ENCODE measurements at places on chromosomes 11 and 22.
A peak's percentile ranks its signal among the peaks of the same experiment; 100 is the strongest.

GRCh38 chr11:60672255-60672654 lies 27.2 kb upstream of the MS4A8 start:
- DNase-seq: no peak

DNA sequence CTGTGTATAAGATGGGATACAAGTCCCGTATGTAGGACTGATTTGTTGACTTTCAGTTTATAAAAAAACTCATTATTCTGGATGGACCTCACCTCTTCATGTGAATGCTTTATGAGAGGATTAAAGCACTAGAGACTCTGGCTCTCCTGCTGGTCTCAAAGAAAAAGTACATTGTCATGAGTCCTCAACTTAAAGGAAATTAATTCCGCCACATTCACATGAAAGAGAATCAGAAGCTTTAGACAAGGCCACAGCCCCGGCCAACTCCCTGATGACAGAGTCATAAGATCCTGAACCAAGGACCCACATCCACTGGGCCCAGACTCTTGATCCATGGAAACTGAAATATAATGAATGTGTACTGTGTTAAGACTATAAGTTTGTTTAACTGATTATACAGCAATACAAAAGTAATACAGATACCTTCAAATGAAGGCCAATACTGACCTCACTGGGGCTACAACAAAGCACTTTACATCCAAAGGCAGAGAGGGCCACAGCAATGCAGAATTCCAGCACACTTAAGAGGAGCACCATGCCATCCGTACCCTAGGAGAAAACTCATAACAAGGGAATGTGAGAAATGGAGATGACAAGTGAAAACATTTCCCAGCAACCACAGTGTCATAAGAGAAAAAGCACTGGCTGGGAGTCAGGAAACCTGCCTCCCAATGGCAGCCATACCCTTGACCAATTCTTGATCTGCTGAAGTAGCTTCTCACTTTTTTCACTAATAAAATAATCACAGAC lies 25.4 kb upstream of the MS4A6A start:
- DNase-seq: no peak

DNA sequence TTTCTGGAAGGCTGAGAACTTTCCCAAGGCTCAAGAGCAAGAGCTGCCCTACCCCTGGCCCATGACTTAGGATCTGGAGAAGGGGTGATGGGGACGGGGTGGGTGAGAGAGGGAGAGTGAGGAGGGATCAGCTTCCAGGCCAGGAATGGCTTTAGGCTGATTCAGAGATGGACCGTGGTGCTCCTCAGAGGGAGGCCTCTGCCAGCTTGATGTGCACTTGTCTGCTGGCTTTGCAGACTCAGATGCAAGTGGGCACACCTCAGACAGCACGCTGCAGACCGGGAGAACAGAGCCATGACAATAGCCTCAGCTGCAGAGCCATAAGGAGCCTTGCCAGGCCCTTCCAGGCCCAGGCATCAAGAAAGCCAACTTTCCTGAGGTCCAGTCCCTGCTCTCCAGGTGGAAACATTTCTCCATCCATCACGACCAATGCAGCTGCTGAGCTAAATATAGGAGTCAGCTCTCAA lies 41.3 kb downstream of the ALX4 start:
- DNase-seq: no peak

GRCh38 chr11:95434489-95435057 lies 203.6 kb upstream of the SESN3 start:
- no peak for DNase-seq

DNA sequence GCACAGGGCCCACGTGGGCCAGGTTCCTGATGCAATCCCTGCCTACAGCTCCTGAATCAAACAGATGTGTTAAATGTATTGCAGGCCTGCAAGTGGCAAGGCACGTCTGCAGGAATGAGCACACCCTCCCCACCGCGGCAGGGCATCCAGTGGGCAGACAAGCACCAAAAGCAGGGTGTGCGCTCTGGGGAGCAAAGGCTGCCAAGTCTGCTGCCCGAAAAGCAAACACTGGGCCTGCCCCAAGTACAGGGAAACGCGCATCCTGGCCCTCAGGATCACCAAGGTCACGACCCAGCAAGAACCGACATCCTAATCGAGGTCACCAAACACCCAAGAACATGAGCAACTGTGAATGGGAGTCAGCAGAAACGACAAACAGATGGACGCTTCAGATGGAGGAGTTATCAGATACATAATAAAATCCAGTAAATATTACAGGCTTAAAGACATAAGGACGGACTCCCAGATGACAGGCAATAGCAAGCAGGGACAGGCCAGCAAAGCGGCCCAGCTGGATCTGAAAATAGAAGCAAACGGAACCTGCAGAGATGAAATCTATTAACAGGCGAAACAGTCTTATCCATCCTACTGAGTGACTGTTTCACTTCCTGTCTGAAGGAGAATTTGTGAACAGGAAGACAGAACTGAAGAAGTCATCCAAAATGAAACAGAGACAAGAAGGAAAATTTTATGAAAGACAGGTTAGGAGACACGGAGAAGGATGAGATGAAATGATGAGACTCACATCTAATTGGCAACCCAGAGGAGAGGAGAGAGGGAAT lies 26.7 kb downstream of the CARS1 start:
- DNase-seq: no peak

GRCh38 chr22:39927544-39927943 lies 26.7 kb downstream of the GRAP2 start:
- no peak for DNase-seq

DNA sequence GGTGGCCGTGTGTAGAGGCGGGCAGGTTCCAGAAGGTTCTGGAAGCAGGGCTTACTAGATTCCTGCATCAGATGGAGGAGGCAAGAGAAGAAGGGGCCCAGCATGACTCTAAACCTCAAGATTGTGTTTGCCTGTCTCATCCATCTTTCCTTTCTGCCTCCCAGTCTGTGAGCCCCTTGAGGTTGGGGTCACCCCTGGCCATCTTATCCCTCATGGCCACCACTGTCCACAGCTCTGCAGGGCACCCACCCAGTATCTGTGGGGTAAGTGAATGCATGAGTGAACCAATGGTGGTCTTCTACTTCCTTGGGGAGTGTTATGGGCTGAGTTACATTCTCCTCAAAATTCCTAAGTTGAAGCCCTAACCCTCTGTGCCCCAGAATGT lies 79.3 kb downstream of the MYEOV start:
- no peak for DNase-seq

- DNase-seq: no peak
Measured at GRCh38 chr11:12541583-12542151, 132.6 kb upstream of the TEAD1 start.

GRCh38 chr22:29877620-29878019 lies 5.4 kb upstream of the MTMR3 start:
- peak; percentile 77 for DNase-seq

DNA sequence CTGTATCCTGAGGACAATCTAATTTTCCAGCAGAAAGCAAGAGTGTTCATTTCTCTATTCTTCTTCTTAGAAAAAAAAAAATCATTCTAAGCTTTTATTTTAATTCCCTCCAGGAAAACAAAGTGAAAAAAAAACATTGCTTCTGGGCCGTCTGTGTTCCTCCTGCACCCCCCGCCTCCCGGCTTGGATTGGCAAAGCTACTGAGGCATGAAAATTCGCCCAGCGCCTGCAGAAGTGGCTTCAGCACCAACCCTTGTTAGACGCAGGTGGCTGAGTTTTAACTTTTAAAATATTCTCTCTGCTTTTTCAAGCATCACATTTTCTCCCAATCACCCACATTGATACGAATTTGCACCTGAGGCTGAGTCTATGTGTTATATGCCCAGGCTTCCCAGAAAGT lies 401.6 kb downstream of the BRD1 start:
- no peak for DNase-seq

- DNase-seq: no peak
Measured at GRCh38 chr11:1496091-1496760, 9.6 kb upstream of the MOB2 start.

GRCh38 chr11:38156495-38157146 lies 1558.6 kb upstream of the RAG2 start:
- DNase-seq: no peak

DNA sequence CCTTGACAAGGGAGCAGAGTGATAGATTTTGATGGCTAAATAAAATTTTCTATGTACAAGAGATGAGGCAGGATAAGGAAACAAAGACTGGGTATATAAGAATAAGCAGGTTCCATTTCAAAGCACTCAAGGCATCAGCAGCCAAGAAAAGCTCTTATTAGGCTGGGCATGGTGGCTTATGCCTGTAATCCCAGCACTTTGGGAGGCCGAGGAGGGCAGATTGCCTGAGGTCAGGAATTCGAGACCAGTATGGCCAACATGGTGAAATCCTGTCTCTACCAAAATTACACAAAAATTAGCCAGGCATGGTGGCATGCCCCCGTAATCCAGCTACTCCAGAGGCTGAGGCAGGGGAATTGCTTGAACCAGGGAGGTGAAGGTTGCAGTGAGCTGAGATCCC lies 563.4 kb upstream of the CCDC179 start:
- no peak for DNase-seq

DNA sequence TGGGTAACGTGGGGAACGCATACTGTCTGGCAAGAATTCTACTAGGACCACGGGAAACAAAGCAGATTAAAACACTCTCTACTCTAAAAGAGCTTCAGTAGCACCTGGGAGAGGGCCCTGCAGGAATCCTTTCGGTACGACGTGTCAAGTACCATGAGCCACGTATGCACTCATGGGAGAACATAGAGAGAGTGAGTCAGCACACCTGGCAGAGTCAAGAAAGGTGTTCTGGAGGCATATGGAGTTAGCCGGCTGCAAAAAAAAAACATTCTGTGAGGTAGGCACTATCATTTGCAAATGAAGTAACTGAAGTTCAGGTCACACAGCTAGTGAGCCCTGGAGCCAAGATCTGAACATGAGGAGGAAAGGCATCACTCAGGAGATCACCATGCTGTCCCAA lies 71.1 kb upstream of the BID start:
- DNase-seq: no peak
